ENCODE measurements at places on chromosomes 3 and 15.

DNA sequence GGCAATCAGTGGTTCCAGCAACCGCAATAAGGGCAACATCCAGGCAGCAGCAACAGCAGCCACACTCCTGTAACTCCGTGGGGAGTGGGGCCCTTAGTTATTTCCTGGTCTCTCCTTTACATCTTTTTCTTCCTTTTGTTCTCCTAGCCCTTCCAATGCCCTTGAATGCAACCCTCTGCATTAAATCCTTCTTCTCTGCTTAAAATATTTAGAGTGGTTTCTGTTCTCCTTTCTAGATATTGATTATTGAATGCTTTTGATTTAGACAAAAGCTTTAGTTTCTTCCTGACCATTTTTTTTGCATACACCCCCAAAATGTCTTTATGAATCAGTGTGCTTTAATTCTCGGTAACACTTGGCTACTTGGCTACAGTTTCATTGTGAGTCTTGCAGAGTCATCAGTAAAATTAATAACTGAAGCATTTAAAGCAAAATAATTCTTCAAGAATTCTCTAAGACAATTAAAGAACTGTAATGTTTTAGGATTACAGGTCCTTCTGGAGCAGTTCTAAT, 586.1 kb downstream of the MECOM start:
- no peak for DNase-seq

GRCh38 chr3:124792341-124793040, 62.2 kb downstream of the UMPS start:
- no peak for DNase-seq

DNA sequence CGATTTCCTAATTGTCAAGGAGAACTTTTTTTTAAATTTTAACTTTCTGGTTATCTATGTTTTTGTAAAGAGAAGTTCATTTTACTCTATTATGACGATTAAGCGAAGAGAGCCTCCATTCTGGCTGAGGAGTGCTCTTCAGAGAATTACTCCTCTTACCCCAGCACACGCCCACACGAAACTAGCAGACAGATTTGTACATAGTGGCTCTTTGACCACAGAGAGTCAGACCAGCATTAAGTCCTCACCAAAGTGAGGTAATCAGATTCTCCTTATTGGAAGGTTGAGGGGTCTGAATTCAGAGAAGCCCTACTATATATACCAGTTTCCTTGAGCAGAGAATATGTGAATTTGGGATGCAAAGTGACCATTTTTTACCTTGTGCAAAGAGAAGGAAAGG, 204.8 kb upstream of the TSC22D2 start:
- no peak for DNase-seq

DNA sequence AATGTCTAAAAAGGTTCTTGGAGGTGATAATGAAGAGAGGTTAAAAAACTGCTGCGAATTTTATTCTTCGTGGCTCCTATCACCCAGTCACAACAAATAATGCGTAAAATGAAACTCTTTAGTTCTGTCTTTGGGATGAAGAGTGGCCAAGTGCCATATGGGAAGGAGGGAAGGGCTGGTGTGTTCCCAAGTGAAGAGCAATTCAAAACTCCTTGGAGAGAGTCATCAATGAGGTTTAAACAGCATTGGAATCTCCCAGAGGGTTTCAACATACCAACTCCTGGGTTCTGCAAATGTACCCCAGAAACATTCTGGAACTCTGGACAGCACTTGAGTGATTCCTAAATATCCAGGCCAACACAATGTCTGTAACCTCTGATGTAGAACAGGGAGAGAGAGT, 45.3 kb downstream of the SLCO3A1 start:
- DNase-seq, result no peak

DNA sequence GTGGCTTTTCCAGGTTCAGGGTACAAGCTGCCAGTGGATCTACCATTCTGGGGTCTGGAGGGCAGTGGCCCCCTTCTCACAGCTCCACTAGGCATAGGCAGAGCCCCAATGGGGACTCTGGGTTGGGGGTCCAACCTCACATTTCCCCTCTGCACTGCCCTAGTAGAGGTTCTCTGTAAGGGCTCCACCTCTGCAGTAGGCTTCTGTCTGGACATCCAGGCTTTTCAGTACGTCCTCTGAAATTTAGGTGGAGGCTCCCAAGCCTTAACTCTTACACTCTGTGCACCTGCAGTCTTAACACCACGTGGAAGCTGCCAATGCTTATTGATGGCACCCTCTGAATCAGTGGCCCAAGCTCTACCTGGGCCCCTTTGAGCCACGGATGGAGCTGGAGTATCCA, 22.5 kb upstream of the TM4SF4 start:
- no peak for DNase-seq

DNA sequence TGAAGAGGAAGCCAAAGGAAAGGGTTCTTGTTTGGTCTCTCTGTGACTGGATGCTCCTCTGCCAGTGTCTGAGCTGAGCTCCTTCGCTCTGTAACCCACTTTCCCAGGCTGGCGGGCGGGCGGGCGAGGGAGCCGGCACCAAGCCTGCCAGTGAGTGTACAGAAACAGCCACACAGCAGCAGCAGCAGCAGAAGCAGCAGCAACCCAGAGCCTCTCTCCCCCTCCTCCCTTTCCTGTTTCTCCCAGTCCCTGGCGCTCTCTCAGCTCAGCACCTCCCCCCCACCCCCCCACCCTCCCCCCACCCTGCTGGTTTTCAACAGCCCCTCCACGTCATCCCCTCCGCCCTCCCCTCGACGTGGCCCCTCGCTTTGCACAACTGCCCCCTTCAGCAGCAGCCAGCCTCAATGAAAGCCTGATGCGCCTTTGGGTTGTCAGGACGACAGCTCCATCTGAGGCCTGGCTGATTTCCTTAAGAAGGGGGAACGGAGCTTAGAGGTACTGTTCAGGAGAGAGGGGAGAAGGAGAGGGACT, at the start of gene LSAMP:
Gene LSAMP, minus strand, starts transcription at position 177 of the 531 bp plus-strand sequence.
- DNase-seq, result no peak

GRCh38 chr15:82919231-82919886, 33.2 kb downstream of the HOMER2 start:
- DNase-seq, result no peak

- no peak for DNase-seq
These were observed 20.3 kb downstream of the PLXNB1 start for GRCh38 chr3:48409291-48410201.

DNA sequence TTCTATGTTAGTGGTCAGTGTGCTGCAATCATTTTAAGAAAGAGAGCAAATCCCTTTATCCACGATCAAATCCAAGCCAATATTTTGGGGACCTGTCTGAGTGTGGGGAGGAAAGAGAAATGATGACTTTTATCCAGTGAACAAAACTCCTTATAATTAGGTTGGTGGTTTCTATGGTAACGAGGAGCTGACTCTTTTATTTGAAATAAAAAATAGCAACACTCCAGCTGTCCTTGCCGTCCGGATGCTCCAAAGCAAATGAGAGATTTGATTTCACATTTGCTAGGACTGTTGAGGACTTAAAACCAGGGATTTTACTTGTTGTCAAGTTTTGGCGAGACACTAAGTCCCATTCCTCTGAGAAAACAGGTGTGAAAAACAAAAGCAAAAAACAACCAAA, 154.0 kb upstream of the PRICKLE2 start:
- DNase-seq, result no peak

DNA sequence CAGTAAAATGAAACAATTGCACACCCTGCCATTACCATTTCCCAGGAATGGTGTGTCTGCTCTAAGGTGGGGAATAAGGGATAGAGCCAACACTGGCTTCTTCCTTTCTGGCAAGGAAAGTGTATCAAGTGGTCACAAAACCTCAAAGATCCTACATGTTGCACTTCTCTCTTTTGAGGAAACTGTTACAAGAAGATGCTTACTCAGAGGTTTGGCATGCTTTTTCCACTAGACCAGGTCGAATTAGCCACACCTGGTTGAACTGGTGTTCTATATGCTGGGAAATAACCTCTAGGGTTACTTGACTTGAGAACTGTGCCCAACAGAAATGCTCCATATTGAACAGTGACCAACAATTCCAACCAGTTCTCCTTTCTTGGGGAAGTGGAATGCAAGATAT, 102.9 kb downstream of the LRRN1 start:
- DNase-seq, result no peak

DNA sequence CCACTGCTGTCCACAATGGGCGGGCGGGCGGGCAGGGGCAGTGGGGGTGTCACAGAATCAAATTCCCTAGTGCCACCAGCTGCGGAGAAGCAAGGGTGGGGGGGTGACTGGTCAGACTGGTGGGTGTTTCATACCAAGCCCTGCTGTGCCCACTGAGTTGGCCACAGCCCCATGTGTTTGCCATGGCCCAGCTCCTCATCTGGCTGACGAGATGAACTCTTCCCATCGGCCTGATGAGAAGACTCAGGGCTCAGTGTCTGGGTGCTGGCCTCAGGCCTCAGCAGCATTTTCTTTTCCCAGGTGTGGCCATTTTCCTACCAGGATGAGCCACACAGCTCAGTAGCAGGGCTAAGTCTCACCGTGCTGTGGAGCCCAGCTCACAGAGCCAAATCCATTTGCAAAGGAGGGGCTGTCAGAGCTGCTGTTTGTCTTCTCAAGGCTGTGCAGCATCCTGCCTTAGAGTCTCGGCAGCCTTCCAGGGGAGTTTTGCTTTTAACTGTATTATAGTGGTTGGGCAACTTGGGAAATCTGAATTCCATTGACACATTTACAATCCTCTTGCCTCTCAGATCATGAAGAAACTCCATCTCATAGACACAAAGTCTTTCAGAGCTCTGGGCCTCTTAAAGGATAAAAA, 176.8 kb downstream of the ABHD5 start:
- DNase-seq, result peak; percentile 50

GRCh38 chr3:134338201-134338512, 36.1 kb downstream of the AMOTL2 start:
- DNase-seq, result no peak

GRCh38 chr3:134751831-134752230, 43.2 kb upstream of the EPHB1 start:
- no peak for DNase-seq

- DNase-seq, result no peak
These were observed 170.4 kb upstream of the LPP start for GRCh38 chr3:187983484-187984124.

GRCh38 chr3:142998439-142998838, 2.9 kb upstream of the U2SURP start:
- DNase-seq, result peak; percentile 67

DNA sequence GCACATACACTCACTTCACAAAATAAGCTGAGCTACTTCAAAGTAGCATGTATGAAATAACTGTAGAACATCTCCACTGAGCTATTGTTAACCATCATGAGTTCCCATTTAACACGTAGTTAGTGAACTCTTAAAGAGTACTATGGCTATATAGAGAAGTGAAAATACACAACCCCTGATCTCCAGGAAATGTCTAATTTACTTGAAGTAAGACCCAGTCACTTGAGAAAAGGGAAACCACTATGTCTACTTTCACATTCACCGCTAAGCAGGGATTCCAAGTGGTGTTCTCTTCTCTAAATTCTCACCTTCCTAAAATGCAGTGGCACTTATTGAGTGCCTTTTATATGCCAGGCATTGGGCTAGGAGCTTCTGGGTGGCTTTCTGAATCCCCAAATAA, 35.0 kb upstream of the COLQ start:
- no peak for DNase-seq

DNA sequence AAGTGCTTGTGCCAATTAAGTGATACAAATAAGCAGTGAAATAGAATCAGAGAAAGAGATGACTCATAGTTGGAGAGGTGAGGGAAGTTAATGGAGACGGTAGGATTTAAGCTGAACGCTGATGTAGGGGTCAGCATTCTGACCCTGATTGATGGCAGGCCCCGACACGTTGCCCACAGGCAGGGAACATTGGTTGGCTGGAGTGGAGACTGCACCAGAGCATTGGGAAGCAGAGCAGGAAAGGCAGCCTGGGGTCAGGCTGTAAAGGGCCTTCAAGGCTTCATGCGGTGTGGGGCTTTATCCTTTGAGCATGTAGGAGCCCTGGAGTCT, 68.6 kb downstream of the DCUN1D1 start:
- DNase-seq, result no peak

DNA sequence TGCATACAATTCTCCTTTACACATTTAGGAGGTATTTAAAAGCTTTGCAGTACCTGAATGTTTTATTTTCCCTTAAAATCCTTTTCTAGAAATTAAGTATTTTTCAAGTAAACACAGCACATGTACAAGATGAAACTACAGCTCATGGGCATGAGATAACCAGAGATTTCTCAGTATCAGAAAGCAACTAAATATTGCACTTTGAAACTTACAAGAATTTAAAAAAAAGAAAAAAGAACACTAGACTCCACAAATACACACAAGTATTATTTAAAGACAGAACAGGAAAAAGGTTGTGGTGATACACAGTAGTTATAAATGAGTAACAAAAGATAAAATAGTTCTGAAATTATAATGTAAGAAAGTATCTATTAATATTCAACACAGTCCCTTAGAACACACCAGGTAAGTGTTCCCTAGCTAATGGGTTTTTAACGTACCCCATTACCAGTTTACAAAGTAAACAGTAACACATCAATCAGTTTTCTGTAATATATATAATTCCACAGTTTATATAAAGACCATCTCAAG, 35.3 kb downstream of the SLTM start:
- no peak for DNase-seq

DNA sequence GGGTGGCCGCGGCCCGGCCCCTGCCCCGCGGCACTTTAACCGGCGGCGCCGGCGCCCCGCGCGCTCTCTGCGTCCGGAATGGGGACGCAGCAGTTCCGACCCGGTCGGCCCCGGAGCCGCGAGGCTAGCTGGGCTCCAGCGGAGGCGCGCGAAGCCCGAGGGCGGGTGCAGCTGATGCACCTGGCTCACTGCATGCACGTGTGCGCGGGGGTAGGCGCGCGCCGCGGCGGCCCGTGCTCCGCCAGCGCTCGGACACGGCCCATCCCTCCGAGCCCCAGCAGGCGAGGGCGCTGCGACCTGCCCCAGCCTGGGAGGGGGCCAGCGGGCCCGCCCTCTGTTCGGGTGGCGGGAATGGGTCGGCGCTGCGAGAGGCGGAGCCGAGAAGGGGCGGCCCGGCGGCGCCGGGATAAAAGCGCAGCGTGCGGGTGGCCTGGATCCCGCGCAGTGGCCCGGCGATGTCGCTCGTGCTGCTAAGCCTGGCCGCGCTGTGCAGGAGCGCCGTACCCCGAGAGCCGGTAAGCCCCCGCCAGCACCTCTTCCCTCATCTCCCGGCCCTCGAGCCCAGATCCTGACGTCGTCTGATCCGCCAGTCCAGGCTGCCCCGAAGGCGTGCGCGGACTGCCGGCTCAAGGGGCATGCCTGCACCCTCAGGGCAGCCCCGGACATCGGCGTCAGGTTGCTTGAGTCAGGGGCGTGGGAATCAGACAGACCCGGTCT, at the start of the genes CHDH and IL17RB:
Gene CHDH, minus strand, starts transcription at position 286 of the 717 bp plus-strand sequence. CDS start 22,411 bp downstream, outside the sequence.
Gene IL17RB, plus strand, starts transcription at position 435 of the 717 bp plus-strand sequence. Its CDS starts 21 bp downstream, at position 456.
- DNase-seq, result no peak

GRCh38 chr3:45227071-45227820, 1.2 kb upstream of the TMEM158 start:
- DNase-seq, result no peak

- peak; percentile 33 for DNase-seq
These were observed 593.4 kb upstream of the TGFBR2 start for GRCh38 chr3:30012941-30013543.

- no peak for DNase-seq
These were observed 12.8 kb upstream of the FSIP1 start for GRCh38 chr15:39795486-39795885.

GRCh38 chr3:69539134-69539533, 153.2 kb upstream of the FRMD4B start:
- DNase-seq, result no peak

- DNase-seq, result no peak
These were observed 174.8 kb downstream of the CHDH start for GRCh38 chr3:53671192-53671960.

Measured in HS-5 (cell line).